MG63 (cell line): ENCODE measurements at places on chromosomes 3 and 15. TPM values are rescaled to one million over a fixed set of nuclear protein-coding genes. Genes with fewer than 3 reads are reported as not detected.

The SPSB4 gene
- 0.23 and 1.2 TPM in 2 replicates for total RNA-seq

The GOLGA8J gene
- total RNA-seq = 0.07 TPM in 1 of 2 replicates, not detected in the other

The PAQR9 gene
- total RNA-seq = 0.66 and 2.5 TPM in 2 replicates

DNA sequence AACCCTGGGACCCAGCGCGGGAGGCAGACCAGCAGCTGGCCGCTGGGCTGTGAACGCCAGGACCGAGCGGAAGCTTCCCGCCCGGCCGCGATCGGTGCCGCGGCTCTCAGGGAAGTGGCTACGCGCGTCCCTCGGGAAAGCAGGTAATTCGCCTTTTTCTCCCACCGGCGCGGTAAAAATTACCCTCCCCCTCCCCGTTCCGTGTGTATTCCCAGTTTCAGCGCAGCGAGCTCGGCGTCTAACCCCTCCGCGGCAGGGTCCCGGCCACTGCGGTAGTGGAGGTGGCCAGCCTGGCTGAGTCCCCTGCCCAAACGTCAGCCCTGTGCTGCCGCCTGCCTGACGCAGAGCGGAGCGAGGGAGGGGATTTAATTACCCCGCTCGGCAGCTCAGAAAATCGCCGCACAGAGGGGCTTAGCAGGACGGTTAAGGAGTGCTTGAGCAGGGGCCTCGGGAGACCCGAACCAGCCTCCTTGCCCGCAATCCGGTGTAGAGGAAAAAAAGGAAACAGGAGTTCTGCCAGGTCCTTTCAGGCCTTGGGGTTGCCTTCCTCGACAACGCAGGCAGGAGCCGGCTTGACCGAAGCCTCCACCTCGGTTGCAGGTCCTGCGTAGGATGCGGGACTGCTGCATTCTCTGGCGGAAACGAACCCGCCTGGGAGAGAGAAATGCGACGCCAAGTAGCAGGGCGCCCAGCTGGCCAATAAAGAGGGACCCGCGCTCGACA is 2.9 kb downstream of the GATA2 start:
- DNase-seq = peak; percentile 37

- DNase-seq = peak; percentile 17
Measured at GRCh38 chr3:133413161-133414020, 13.5 kb downstream of the BFSP2 start.

GRCh38 chr15:77852241-77853007 is 219.7 kb upstream of the LINGO1 start:
- no peak for DNase-seq

DNA sequence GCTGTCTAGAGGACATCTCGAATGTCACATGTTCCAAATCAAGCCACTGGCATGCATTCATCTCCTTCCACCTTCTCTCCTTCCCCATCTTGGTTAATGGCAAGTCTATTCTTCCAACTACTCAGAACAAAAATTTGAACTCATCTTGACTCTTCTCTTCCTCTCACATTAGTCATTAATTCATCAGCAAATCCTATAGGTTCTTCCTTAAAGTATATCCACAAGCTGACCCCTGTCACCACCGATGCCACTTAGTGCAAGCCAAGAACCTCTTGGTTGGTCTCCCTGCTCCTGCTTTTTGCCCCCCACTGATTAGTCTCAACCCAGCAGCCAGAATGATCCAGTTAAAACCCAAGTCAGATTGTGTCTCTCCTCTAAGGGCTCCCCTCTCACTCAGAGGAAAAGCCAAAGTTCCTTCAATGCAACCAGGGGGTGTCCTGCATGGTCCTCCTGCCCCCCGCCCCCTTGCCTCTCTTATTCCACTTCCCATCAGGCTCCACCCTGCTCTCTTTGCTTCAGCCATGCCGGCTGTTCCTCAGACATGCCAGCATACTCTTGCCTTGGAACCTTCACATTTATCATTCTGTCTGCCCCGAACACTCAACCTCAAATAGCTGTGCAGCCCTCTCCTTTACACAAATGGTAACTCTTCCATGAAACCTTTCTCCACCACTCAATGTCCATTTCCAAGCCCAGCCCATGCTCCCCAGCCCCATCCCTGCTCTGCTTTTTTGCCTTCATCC is 1.0 kb upstream of the GALNT15 start:
- DNase-seq = no peak

DNA sequence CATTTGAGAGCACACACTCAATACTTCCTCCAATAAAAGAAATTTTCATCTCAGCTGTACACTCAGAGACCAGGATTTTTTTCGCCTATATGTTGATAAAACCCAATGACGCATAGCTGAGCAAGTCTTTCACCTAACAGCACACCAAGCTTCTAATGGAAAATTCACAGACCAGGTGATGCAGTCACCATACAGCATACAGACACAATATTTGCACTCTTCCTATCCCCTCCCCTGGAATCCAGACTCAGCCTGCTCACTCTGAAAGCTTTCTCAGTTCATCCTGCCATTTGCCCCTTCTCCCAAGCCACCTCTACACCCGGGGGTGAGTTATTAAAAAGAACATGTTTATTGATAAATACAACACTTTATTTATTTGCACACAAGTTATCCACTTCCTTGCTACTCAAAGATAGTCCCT is 1.7 kb downstream of the TBC1D5 start:
- no peak for DNase-seq

DNA sequence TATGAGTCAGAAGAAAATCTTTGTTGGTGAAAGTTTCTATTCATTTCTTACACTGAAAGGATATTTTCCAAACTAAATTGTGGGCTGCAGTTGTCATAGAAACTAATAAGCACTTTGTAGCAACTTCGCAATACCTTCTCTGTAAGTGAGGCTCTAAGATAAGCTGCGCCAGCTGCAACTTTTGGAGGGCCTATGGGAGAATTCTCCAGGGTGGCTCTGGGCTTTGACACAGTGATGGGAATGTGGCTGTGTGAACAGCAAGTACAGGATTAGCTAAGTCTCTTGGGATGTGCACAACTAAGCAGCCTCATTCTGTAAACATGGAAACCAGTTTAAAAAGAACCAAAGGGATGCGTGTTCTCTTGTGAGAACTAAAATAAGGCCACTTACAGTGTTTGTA is 124.6 kb upstream of the SGO1 start:
- DNase-seq = no peak

DNA sequence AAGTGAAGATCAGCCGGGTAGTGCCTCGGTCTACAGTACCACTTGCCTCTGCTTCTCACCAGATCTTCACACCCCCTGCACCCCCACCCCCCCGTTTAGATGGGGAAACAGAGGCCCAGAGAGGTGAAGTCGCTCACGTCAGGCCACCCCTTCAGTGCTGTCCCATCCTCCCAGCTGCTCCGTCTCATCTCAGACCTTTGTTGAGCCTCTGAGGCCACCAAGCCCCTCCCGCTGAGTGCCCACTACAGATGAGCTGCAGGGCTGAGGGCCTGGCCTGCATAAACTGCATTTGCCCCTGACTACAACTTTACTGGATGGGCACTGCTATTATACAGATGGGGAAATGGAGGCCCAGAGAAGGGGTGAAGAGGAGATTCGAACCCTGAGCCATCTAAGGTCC is 35.8 kb downstream of the ADAMTS7 start:
- no peak for DNase-seq
